ENCODE measurements at places on chromosomes 12 and 14. TPM values are rescaled to one million over a fixed set of nuclear protein-coding genes. Genes with fewer than 3 reads are reported as not detected.

DNA sequence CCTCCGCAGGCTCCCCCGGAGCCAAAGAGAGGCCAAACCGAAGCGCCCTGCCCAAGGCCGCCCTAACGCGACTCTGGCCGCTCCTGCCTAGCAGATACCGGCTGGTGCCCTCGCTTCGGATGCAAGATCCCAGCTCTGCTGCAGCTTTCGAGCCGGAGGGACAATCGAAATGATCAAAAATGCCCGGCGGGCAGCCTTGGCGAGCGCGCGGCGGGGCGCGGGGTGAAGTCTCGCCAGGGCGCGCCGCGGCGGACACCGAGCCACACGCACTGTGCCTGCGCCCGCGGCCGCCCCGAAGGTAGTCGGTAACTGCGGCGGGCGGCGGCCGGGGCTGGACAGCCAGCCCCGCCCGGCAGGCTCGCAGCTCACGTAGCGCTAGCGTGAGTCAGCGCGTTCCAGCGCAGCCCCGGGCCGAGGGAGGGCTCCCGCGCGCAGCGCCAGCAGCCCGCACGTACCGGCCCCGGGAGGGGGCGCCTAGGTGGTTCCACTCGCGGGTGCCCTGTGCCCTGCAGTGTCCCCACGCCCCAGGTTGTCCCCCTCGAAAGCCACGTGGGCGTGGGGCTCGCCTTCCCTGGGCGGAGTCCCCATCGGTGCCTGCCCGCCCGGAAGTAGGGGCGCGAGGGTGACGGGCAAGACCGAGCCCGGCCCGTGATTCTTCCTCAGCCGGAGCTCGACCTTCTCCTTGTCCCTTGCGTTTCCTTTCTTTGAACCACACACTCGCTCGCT is 109.2 kb upstream of the EGLN3 start:
- DNase-seq: peak; percentile 67
- peak overlapping the region; percentile 77 for H3K27ac ChIP-seq
- no peaks in the 10 kb centered on the region for H3K36me3 ChIP-seq
- H3K4me1 ChIP-seq: peaks cover 7% of the 10 kb centered on the region
- peak overlapping the region; percentile 62 for H3K4me3 ChIP-seq
- peaks cover 3% of the 10 kb centered on the region for H3K27me3 ChIP-seq

DNA sequence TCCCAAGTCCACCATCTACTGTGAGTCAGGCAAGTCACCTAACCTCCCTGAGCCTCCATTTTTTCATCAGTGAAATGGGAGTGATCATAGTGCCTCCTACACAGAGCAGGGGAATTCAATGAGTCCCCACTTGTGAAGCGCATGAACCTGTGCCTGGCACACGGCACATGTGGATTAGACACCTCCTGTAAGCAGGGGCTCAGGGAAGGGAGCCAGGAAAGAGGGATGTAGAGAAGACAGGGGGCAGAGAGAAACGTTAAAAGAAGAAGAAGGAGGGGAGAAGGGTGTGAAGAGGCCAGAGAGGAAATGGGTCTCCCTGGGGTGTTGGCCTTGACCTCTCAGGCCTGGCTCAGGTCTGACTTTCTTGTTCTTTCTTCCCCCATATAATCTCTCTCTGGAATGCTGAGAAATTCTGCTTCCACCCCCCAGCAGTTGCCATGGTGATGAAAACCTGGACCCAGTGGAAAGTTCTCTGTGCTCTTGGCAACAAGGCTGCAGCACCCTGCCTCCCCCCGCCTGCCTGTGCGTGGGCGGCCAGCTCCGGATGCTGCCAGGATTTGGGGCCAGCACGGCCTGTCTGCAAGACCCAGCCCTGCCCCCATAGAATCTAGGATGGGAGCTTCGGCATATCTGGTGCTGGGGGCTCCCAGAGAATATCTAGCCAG is 94.5 kb downstream of the CALM1 start:
- H3K4me3 ChIP-seq: no peak overlapping the region
- H3K36me3 ChIP-seq: no peaks in the 10 kb centered on the region
- peak; percentile 49 for DNase-seq
- no peaks in the 10 kb centered on the region for H3K27me3 ChIP-seq

DNA sequence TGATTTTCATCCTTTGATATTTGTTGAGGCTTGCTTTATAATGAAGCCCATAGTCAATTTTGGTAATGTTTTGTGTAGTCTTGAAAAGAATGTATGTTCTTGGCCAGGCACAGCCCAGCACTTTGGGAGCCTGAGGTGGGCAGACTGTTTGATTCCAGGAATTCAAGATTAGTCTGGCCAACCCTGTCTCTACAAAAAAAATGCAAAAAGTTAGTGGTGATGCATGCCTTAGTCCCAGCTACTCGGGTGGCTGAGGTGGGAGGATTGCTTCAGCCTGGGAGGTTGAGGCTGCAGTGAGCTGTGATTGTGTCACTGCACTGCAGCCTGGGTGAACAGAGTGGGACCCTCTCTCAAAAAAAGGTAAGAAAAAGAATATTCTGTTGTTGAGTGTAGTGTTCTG is 10.8 kb downstream of the ETNK1 start:
- no peak overlapping the region for H3K27ac ChIP-seq
- no peak for DNase-seq
- no peaks in the 10 kb centered on the region for H3K4me1 ChIP-seq
- H3K4me3 ChIP-seq: no peak overlapping the region
- H3K36me3 ChIP-seq: no peaks in the 10 kb centered on the region

- H3K36me3 ChIP-seq: no peaks in the 10 kb centered on the region
- H3K4me3 ChIP-seq: no peak overlapping the region
- no peak for DNase-seq
These were observed 14.8 kb downstream of the SGPP1 start for GRCh38 chr14:63713058-63713457.

DNA sequence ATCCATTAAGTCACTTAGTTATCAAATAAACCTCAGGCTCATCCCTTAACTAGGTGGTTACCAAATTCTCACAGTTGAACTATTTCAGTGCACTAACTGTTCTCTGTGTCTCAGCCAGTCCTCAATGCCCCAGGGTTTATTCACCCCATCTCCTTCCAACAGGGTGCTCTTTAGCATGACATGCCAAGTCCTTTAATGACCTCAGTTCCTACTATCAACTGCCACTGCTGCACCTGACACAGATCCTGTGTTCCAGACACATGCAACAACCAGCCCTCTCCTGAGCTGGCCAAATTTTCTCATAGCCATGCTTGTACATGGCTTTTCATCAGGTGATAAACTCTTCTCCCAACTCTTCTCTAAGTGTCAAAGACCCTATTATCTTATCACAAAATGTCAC is 80.0 kb downstream of the ATXN2 start:
- peaks cover 4% of the 10 kb centered on the region for H3K4me1 ChIP-seq
- no peak overlapping the region for H3K27ac ChIP-seq
- no peaks in the 10 kb centered on the region for H3K36me3 ChIP-seq
- DNase-seq: no peak
- H3K27me3 ChIP-seq: no peaks in the 10 kb centered on the region

DNA sequence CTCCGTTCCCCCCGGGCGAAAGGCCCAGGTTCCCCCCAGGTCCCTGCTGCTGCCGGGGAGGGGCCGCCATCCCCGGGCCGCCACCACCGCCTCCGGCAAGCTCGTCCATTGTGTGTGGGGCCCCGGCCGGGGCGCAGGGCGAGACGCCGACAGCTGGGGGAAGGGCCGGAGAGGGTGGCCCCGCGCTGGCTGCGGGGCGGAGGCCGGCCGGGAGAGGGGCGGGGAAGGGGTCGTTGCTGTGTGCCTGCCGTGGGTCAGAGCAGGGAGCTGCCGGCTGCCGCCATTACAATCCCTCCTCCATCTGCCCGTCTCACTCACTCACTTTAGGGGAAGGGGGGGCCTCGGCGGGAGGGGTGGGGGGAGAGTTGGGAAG is at the start of gene STRN3:
Gene STRN3, minus strand, starts transcription at position 303 of the 373 bp plus-strand sequence. Its CDS starts 194 bp downstream, at position 109.
- peak within 1 kb of the TSS; percentile 100 for H3K27ac ChIP-seq
- H3K27me3 ChIP-seq: no peaks in the 10 kb centered on the region
- peak within 1 kb of the TSS; percentile 96 for H3K4me3 ChIP-seq
- DNase-seq: no peak
- peaks cover 36% of the 10 kb centered on the region for H3K4me1 ChIP-seq

GRCh38 chr12:27852117-27852516 is 72.1 kb upstream of the MANSC4 start:
- no peaks in the 10 kb centered on the region for H3K27me3 ChIP-seq
- H3K27ac ChIP-seq: no peak overlapping the region
- no peak for DNase-seq
- H3K4me1 ChIP-seq: no peaks in the 10 kb centered on the region
- no peaks in the 10 kb centered on the region for H3K36me3 ChIP-seq
- no peak overlapping the region for H3K4me3 ChIP-seq

GRCh38 chr14:66610154-66610563 is 102.2 kb downstream of the GPHN start:
- no peak overlapping the region for H3K27ac ChIP-seq
- no peaks in the 10 kb centered on the region for H3K4me1 ChIP-seq
- no peak overlapping the region for H3K4me3 ChIP-seq

GRCh38 chr14:91599994-91600393 is 89.9 kb upstream of the PPP4R3A start:
- no peaks in the 10 kb centered on the region for H3K4me1 ChIP-seq
- DNase-seq: no peak
- no peak overlapping the region for H3K27ac ChIP-seq
- H3K36me3 ChIP-seq: no peaks in the 10 kb centered on the region

- no peaks in the 10 kb centered on the region for H3K27me3 ChIP-seq
- no peak overlapping the region for H3K4me3 ChIP-seq
- no peak for DNase-seq
- no peaks in the 10 kb centered on the region for H3K36me3 ChIP-seq
- H3K4me1 ChIP-seq: no peaks in the 10 kb centered on the region
These were observed 116.0 kb downstream of the TSPAN9 start for GRCh38 chr12:3193131-3193530.

The BATF gene
- total RNA-seq: 0.95 TPM

The TTC7B gene
- 25.6 TPM for total RNA-seq

The LRP1-AS gene
- not detected for total RNA-seq

The ESYT1 gene
- 156 TPM for total RNA-seq

The FGD6 gene
- total RNA-seq: 10.1 TPM

The TCL1B gene
- not detected for total RNA-seq

The PWP1 gene
- total RNA-seq: 26.7 TPM

The TSPAN11 gene
- 5.0 TPM for total RNA-seq

The RAB15 gene
- total RNA-seq: 4.2 TPM

The KRT86 gene
- 2.8 TPM for total RNA-seq
